ENCODE measurements at places on chromosomes 16 and 17. TPM values are rescaled to one million over a fixed set of nuclear protein-coding genes. Genes with fewer than 3 reads are reported as not detected.

DNA sequence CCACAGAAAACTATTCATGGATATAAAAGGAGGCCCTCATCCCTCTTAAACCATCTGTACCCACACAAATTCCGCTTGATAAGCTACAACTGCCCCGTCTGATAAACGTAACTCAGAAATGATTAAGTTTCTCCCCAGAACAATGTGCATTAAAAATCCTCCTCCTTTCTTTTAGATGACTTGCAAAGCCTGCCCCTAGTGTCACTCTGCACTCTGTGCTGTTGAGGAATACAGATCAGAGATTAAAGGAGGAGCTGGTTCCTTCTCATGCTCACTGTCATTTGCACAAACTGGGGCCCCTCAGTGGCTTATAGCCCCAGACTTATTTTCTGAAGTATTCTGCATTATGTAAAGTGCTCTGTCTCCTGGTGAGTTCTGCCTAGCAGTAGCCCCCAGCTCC lies 33.3 kb downstream of the CDRT15 start:
- DNase-seq = peak; percentile 71
- peaks cover 86% of the 10 kb centered on the region for H3K4me1 ChIP-seq
- H3K36me3 ChIP-seq = peaks cover 7% of the 10 kb centered on the region
- H3K27me3 ChIP-seq = no peaks in the 10 kb centered on the region
- H3K27ac ChIP-seq = peak overlapping the region; percentile 91

DNA sequence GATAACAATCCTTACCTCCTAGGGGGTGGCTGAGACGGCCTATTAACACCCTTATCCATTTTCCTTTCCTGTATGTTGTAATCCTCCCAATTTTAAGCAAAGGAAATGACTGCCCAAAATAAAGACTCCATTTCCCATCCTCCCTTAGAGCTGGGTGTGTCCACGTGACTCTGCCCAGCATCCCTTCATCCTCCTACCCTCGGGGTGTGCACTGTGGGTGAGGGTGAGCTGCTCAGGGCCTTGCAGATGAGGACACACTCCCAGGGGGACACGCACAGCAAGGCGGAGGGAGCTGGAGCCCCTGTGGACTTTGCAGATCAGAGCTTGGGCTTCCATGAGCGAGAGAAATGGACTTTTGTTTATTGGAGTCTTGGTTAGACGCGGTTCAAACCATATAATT lies 186.8 kb downstream of the IRF8 start:
- H3K4me3 ChIP-seq = no peak overlapping the region
- DNase-seq = no peak
- no peaks in the 10 kb centered on the region for H3K36me3 ChIP-seq
- no peak overlapping the region for H3K27ac ChIP-seq
- no peaks in the 10 kb centered on the region for H3K4me1 ChIP-seq
- no peaks in the 10 kb centered on the region for H3K27me3 ChIP-seq

DNA sequence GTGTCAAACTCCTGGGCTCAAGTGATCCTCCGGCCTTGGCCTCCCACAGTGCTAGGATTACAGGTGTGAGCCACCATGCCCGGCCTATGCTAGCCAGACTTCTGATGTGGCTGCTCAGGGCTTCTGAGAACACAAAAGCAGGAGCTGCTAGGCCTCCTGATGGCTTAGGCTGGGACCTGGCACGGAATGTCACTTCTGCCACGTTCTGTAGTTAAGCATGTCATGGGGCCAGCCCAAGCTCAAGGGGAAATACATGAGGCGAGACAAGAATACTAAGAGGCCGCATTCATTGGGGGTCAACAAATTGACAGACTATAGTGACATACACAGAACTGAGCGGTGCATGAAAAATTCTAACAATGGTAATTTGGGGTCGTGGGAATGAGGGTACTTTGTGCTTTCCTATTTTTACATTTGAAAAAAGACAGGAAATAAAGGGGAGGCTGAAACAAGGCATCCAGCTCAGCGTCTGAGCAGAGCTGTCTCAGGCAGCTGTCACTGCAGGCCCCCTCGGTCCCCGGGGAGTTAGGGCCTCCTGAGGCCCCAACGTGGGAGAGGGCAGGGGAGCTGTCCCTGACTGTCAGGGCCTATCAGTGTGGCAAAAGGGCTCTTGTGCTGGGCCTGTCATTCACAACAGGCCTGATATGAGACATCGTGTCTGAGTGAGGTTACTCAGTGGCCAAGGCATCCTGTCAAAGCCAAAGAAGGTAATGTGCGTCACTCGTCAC lies 26.4 kb downstream of the CFAP20 start:
- no peaks in the 10 kb centered on the region for H3K36me3 ChIP-seq
- no peak overlapping the region for H3K27ac ChIP-seq
- H3K4me3 ChIP-seq = no peak overlapping the region

The MMP25 gene
- 1.6 TPM for total RNA-seq

DNA sequence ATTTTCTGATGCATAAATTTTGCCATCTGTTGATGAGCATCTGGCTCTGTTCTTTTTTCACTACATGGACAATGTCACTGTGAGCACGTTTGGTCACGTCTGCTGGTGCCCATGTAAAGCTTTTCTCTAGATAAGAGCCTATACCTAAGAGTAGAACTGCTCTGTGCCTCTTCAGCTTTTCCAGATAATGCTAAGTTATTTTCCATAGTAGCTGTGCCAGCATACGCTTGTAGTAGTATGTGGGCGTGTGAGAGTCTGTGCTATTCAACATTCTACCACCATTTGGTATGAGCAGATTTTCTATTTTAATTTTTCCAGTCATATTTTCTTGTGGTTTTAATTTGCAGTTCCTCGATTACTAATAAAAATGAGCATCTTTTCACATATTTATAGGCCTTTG lies 33.2 kb downstream of the VPS35L start:
- no peak overlapping the region for H3K27ac ChIP-seq
- no peaks in the 10 kb centered on the region for H3K27me3 ChIP-seq
- H3K36me3 ChIP-seq = peaks cover 38% of the 10 kb centered on the region
- DNase-seq = no peak
- no peaks in the 10 kb centered on the region for H3K4me1 ChIP-seq

The TMEM238L gene
- not detected for total RNA-seq

GRCh38 chr16:938136-938535 lies 32.6 kb downstream of the LMF1 start:
- H3K4me1 ChIP-seq = no peaks in the 10 kb centered on the region
- no peak for DNase-seq
- no peak overlapping the region for H3K27ac ChIP-seq
- H3K27me3 ChIP-seq = no peaks in the 10 kb centered on the region
- H3K36me3 ChIP-seq = peaks cover 20% of the 10 kb centered on the region

GRCh38 chr17:63988741-63989621 lies 9.2 kb upstream of the PRR29 start:
- no peak for DNase-seq
- H3K36me3 ChIP-seq = no peaks in the 10 kb centered on the region
- H3K4me1 ChIP-seq = peaks cover 34% of the 10 kb centered on the region
- no peak overlapping the region for H3K4me3 ChIP-seq
- H3K27ac ChIP-seq = no peak overlapping the region

- no peaks in the 10 kb centered on the region for H3K27me3 ChIP-seq
- H3K4me3 ChIP-seq = peak overlapping the region; percentile 26
- no peaks in the 10 kb centered on the region for H3K36me3 ChIP-seq
- H3K27ac ChIP-seq = no peak overlapping the region
- DNase-seq = no peak
Observed at GRCh38 chr17:6444571-6445335, 498 bp downstream of the PIMREG start.

DNA sequence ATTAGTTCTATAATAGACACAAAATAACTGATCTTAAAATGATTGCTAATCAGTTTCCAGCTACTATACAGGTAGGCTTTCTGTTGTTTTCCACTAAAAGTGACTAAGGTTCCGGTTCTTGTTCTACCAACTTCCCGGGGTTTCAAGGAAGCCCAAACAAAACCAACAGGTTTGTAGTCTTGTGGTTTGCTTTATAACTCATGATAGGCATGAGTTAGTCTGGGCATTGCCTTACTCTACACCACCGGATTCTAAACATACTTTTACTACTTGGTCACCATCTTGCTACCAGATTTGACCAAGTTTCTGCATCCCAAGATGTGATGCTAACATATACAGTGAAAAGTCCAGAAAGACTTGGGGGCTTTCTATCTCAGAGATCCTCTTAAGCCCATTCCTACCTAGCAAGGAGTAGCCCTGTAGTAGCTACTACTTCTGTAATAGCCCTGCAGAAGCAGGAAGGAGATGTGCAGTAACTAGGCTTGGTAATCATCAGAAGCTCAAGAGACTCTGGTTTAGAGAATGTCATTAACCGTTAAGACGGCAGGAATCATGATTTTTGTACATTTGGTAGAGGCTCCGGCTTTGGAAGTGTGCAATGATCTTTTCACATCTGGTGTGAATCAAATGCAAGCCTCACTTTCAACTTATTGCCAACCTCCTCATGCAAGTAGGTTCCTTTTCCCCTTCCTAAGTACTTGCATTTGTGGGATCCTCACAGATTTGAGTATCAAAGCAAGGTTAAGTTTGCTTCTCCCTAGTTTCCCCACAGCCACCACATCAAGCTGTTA lies 1.6 kb downstream of the FAM117A start:
- DNase-seq = peak; percentile 35
- peak overlapping the region; percentile 77 for H3K27ac ChIP-seq
- peaks cover 23% of the 10 kb centered on the region for H3K36me3 ChIP-seq
- peaks cover 60% of the 10 kb centered on the region for H3K4me1 ChIP-seq

DNA sequence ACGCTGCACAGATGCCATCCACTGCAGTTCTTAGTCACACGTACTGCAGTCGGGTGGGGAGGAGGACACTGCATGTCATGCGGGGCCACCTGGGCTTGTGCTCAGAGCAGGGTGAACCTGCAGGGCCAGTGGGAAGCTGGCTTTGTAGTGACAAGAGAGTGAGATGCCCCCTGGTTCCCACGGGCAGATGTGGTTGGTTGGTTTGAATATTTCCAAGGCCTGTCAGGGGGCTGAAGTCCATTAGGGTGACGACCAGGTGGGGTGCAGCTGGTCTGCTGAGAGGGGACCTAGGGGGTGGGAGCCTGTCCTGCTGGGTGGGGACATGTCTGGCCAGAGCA lies 14.3 kb downstream of the ZNF213 start:
- H3K27me3 ChIP-seq = peaks cover under 1% of the 10 kb centered on the region
- H3K27ac ChIP-seq = peak overlapping the region; percentile 51
- no peak for DNase-seq
- no peaks in the 10 kb centered on the region for H3K36me3 ChIP-seq
- H3K4me3 ChIP-seq = no peak overlapping the region

The CMTM1 gene
- total RNA-seq = 3.2 TPM

DNA sequence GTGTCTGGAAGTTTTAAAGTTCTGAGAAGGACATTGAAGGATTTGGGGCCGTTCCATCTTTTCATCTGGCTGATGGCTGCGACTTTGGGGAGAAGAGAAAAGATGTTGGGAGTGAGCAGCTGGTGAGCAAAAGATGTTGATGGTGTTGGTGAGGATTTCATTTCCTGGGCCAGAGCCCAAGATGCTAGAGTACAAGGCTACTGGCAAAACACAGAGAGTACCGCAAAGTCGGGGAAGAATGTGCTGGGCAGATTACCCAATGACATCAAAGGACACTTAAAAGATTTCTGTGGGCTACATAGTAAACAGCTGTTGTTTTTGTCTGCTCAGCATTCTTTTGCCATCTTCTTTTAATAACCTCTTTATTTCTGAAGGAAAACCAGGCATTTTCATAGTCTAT lies 49.4 kb upstream of the GAS7 start:
- no peak overlapping the region for H3K4me3 ChIP-seq
- no peaks in the 10 kb centered on the region for H3K36me3 ChIP-seq
- no peaks in the 10 kb centered on the region for H3K4me1 ChIP-seq
- H3K27ac ChIP-seq = no peak overlapping the region
- H3K27me3 ChIP-seq = no peaks in the 10 kb centered on the region

The FNDC8 gene
- total RNA-seq = not detected

DNA sequence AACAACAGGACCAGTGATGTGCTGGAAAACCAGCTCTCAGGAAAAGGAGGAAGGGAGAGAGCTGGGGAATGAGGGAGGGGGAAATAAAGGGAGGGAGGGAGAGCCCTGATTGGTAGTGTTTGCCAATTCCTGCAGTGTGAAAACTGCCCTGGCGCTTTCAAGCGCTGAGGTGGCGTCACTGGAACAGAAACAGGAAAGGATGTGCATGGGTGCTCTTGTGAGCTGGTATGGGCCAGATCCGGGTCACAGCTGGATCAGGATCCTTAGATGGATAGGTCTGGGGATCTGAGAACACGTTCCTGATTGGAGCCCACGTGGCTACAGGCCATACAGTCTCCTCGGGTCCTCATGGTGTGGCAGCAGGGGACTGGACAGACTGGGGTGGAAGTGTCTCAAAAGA lies 16.7 kb upstream of the MLKL start:
- H3K4me3 ChIP-seq = no peak overlapping the region
- DNase-seq = no peak
- H3K27me3 ChIP-seq = no peaks in the 10 kb centered on the region
- no peaks in the 10 kb centered on the region for H3K36me3 ChIP-seq
- H3K27ac ChIP-seq = no peak overlapping the region
- no peaks in the 10 kb centered on the region for H3K4me1 ChIP-seq

Data from CD4-positive, CD25-positive, alpha-beta regulatory T cell (primary cell).